RPMI7951 (cell line): ENCODE measurements at places on chromosomes 1 and 21.

- DNase-seq = no peak
These were observed 17.5 kb downstream of the MTARC1 start for GRCh38 chr1:220804202-220804586.

GRCh38 chr1:1332031-1332755 lies 1.1 kb downstream of the TAS1R3 start:
- no peak for DNase-seq

GRCh38 chr21:33069994-33070743 lies at the start of gene OLIG1:
TSS of gene OLIG1 (plus strand) at chr21:33070141. CDS start at chr21:33070247, 106 bp downstream.
- DNase-seq = peak; percentile 31

GRCh38 chr1:42165511-42166210 lies 1.1 kb upstream of the GUCA2A start:
- DNase-seq = peak; percentile 88

- DNase-seq = no peak
These were observed 387.2 kb downstream of the PTPRU start for GRCh38 chr1:29623501-29623900.

GRCh38 chr1:64046891-64047290 lies 156.5 kb upstream of the UBE2U start:
- DNase-seq = no peak

DNA sequence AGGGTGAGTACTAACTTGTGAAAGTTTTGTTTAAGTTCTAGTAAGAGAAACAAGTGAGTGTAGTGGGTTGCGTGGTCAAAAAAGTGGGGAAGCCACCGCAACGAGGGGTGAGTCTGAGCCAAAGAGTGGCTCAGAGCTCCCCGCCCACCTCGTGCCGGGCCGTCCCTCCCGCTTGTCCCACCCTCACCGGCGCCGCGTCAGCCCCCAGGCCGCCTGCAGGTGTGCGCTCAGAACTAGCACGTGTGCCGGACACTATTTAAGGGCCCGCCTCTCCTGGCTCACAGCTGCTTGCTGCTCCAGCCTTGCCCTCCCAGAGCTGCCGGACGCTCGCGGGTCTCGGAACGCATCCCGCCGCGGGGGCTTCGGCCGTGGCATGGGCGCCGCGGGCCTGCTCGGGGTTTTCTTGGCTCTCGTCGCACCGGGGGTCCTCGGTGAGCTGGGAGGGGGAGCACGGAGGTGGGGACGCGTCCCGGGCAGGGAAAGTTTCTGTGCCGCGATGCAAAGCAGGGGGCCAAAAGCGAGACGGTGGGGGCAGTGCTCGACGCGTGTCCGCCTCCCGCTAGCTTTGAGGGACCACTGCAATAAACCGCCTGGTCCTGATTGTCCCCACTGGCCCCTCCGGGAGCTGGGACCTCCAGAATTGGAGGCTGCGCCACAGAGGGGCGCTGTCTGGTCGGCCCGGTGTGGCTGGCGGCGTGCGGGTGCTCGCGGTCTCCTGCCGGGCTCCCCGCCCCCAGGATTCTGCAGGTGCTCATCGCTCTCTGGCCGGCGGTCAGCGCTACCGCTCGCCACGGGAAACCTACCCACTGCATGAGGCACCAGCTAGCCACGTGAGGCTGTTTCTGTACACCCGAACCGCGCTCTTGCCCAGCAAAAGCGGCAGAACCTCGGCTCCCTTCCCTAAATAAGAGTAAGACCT lies at the start of gene CR2:
TSS of gene CR2 (plus strand) at position 283 of the 919 bp plus-strand sequence. CDS start at position 374, 91 bp downstream.
- no peak for DNase-seq

DNA sequence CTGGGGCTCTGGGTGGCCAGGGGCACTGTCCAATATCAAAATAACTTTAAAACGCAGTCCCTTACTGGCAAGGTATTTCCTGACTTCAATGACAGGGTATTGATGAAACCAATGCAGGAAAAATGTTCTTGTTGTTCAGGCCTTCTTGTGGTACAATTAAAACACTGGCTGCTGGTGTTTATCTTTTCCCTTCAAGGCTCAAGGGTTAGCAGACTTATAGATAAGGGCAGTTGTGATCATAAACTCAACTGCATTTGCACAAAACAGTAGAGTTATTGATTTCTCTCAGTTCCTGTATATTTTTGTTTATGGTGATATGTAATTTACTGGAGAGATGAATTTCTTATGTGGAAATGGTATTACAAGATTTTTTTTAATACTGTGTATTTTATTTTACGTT lies 2.7 kb upstream of the CD84 start:
- DNase-seq = no peak

DNA sequence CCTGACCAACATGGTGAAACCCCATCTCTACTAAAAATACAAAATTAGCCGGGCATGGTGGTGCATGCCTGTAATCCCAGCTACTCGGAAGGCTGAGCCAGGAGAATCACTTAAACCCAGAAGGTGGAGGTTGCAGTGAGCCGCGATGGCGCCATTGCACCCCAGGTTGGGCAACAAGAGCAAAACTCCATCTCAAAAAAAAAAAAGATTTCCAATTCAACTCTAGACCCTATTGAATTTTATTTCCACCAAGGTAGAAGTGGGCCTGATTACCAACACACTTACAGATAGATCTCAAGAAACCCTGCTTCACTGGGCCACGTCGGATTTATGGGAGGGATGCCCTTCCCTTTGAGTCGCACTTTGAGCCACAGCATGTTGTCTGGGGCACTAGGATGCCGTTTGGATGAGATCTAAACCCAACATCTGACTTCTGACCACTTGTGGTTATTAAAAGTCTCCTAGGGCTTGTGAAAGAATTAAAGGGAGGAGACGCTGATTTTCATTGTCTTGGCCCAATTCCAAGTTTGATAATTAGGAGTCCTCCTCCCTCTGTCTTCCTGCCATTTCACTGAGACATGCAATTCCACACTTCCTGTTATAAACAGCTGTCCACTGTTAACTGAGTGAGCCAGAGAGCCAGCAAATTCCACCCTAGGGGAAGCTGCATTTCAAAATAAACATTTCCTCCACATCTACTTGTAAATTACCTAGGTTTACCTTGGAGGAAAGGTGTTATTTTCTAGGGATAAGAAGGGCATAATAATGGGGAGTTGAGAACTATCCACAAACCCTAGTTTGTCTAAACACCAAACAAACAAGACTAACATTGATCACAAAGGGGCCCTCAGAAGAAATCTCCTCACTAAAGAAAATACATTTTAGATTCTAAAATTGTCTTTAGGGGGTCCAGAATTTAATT lies 5.2 kb upstream of the RERE start:
- DNase-seq = peak; percentile 97

DNA sequence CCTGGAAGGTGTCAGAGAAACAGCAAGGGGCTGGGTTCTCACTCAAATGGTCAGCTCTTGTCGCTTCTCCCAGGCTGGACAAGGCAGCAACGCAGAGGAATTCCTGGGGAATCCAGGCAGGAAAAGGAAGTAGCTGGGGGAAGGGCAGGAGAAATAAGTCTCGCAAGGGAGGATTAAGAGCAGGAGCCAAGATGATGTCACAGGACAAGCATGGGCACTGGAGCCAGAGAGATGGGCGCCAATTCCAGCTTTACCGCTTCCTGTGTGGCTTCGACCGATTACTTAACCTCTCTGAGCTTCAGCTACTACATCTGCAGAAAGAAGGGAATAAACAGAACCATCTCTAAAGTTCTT lies 70.5 kb downstream of the SSBP3 start:
- DNase-seq = peak; percentile 92

DNA sequence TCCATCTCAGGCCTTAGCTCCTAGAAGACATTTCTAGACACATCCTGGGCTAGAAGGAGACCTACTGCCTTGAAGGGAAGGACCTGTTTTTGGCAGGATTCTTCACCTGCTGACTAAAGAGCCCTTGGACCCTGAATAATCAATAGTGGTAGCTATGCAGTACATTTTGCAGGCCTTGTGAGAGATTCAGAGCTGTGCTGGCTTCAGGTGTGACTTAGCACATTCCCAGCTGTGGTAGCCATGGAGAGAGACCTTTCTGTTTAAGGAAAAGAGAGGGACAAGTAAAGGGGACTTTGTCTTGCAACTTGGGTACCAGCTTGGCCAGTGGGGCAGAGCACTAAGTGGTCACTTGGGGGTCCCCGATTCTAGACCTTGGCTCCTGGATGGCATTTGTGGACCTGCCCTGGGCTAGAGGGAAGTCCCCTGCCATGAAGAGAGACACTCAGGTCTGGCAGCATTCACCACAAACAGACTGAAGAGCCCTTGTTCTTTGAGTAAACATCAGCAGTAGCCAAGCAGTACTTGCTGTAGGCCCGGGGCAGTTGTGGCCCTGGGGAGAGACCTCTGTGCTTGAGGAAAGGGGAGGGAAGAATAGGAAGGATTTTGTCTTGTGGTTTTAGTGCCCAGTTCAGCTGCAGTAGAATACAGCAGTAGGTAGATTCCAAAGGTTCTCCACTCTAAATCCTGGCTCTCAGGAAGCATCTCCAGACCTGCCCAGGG lies 26.2 kb upstream of the CD1A start:
- no peak for DNase-seq

- DNase-seq = no peak
These were observed 26.1 kb upstream of the LRRC47 start for GRCh38 chr1:3822421-3822820.

GRCh38 chr1:218482683-218483082 lies 137.5 kb downstream of the TGFB2 start:
- no peak for DNase-seq

DNA sequence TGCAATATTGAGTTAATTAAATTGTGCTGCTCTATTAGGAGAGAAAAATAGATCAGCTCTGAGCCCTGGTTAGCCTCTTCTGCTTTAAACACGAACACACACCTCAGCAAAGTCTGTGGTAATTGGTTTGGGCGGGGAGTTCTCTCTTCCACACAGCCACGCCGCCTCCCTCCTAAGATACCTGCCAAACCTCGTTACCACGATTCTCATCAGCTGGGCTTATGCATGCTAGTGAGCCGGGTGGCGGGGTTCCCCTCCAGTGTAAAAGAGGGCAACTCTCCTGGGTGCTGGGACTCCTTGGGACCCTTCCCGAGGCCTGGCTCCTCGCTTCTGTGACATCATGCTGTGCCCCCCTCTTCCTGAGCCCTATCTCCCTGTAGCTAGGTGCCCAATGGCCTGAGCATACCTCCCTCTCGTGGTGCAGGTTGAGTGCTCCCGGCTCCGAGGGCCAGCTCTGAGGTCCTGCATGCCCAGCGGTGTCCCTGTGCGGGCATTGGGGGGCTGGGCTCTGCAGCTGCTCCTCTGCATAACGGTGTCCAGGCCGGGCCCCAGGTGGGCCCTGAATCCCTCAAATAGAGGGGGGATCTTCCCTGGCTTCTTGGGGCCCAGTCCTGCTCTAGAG lies 182.9 kb downstream of the PRDM16 start:
- DNase-seq = no peak

DNA sequence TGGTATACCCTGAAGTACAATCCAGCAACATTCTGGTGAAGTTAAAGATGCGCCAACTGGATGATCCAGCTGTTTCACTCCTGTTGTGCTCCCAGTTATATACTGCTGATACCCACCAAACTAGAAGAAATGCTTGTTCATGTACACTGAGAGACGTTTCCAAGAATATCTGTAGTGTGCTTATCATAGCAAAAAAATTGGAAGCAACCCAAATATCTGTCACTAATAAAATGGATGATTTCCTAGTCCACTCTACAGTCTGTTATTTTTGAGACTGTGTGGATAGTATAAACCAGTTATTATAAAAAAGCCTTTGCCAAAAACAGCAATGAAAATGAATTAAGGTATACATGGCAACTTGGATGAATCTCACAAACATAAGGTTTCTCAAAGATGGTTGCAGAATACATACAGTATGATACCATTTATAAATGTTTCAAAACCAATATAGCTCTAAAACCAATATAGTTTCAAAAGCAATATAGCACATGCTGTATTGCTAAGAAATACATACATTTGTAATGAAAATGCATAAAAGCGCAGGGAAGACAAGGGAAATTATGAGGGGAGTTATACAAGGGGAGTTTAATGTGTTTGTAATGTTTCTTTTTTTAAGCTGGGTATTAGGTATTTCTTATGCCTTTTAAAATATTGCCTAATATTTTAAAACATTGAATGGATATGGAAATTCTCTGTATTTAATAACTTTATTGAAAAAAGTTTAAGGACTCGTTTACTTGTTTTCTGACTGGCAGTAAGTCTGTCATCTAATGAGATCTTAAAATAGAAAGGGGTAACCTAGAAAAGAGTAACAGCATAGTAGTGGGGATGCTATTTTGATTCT lies 36.5 kb downstream of the GPSM2 start:
- no peak for DNase-seq

- DNase-seq = no peak
These were observed 22.0 kb downstream of the INAVA start for GRCh38 chr1:200916681-200917080.

DNA sequence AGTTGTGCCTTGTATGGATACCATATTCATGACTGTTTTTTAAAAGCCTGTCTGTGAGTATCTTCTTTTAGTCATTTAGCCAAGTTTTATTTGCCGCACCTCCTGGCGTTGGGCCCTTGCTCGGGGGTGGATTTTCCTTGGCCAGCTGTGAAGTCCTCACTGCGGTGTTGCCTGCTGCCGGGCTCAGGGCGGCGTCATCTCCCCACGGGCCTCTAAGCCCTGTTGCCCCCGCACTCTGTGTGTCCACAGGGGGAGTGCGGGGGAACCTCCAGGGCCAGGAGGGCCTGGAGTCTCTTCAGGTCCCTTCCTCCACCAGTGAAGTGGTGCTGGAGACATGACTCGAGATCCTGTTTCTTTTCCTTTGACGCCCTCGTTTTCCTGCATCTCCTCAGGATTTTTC lies 65.8 kb upstream of the DIP2A start:
- no peak for DNase-seq

DNA sequence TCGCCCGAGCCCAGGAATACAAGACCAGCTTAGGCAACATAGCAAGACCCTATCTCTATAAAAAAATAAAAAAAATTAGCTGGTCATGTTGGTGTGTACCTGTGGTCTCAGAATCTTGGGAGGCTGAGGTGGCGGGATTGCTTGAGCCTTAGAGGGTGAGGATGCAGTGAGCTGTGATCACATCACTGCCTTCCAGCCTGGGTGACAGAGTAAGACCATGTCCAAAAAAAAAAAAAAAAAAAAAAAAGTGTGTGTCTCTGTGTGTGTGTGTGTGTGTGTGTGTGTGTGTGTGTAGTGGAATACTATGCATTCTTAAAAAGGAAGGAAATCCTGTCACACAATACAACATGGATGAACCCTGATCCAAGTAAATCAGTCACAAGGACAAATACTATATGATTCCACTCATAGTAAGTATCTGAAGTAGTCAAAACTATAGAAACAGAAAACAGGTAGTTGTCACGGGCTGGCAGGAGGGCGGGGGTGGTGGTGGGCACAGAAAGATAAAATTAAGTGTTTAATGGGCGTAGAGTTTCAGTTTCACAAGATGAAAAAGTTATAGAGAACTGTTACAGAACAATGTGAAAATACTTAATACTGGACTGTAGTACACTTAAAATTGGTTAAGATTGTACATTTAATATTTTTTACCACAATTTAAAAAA lies 47.8 kb downstream of the SELENOF start:
- no peak for DNase-seq

GRCh38 chr1:234969011-234969441 lies 159.6 kb downstream of the TOMM20 start:
- DNase-seq = no peak

DNA sequence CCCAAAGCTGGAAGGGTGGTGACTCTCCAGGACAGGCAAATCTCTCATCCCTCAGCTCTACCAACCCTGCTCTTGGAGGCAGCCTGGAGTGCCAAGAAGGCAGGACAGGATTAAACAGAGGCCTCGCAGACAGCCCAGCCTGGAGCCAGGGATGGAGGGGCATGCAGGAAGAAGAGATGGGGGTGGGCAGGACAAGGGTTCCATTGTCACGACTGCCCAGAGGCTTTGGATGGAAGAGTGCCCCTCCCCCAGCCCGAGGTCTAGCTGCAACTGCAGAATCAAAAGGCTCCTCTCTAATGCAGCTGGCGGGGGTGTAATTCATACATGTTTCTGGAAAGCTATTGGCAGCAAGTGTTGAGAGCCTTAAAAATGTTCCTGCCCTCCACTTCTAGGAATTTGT lies 8.8 kb downstream of the RAB7B start:
- DNase-seq = peak; percentile 44
